ENCODE measurements at places on chromosomes 7 and 10.

GRCh38 chr10:103181244-103181643 is 11.8 kb downstream of the NT5C2 start:
- DNase-seq, result no peak

DNA sequence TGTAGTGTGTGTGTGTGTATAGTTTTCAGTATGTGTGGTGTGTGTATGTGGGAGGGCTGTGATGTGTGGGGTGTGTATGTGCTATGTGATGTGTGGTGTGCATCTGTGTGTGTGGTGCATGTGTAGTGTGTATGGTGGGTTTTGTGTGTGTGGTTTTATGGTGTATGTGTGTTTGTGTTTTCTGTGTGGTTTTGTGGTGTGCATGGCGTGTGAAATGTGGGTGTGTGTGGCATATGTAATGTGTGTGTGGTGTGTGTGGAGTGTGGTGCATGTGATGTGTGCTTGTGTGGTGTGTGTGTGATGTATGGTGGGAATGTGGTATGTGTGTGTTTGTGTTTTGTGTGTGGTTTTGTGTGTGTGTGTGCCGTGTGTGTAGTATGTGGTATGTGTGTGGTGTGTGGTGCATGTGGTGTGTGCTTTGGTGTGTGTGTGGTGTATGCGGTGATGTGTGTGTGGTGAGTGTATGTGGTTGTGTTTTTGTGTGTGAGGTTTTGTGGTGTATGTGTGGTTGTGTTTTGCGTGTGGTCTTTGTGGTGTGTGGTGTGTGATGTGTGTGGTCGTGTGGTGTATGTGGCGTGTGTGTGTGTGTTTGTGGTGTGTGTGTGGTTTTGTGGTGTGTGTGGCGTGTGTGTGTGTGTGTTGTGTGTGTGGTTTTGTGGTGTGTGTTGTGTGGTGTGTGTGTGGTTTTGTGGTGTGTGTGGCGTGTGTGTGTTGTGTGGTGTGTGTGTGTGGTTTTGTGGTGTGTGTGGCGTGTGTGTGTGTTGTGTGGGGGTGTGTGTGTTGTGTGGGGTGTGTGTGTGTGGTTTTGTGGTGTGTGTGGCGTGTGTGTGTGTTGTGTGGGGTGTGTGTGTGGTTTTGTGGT is 18.0 kb upstream of the PPP2R2D start:
- DNase-seq, result no peak

- no peak for DNase-seq
Measured at GRCh38 chr7:17046666-17047065, 164.9 kb upstream of the AGR3 start.

- no peak for DNase-seq
Measured at GRCh38 chr7:138962561-138963270, 18.5 kb downstream of the KIAA1549 start.

GRCh38 chr10:19826712-19827111 is 10.5 kb downstream of the PLXDC2 start:
- DNase-seq, result no peak

- DNase-seq, result no peak
Measured at GRCh38 chr7:88218429-88218745, 1.5 kb downstream of the SRI start.

DNA sequence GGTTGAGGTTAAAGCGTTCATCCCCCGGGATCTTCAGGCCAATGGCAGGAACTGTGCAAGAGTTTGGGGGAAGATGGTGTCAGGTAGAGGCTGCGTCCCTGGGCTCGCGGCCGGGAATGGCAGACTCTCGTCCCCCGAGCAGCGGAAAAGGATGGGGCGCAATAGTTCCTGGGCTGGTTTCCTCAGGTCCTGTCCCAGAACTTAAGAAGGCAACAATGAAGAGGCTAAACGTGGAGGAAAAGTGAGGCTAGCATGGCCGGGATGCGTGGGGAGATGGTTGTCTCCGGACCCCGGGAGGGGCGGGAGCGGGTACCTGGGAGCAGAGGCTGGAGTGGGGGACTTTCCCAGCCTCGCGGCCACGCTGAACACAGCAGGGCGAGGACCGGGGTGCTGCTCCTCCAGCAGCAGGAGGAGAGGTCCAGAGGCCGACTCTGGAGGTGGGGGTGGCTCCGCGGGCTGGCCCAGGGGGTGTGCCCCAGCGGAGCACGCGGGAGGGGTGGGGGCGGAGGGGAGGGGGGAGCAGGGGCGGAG is 882 bp downstream of the IRF5 start:
- no peak for DNase-seq

DNA sequence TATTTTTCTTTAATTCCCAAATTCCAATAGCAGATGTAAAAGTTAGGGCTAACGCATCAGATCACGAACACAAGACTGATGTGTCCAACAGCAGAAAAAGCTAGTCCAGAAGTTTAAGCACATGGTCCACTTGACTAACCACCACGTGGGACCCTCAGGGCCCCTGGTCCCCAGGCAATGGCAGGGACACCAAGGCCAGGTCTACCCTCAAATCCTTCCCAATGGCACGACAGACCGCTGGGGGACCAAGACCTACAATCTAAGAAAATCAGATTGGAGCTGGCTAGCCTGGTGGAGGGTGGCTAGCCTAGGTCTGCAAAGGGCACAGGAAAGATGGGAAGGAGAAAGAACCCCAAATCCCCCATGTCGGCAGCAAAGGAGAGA is 1.5 kb downstream of the GIGYF1 start:
- no peak for DNase-seq

DNA sequence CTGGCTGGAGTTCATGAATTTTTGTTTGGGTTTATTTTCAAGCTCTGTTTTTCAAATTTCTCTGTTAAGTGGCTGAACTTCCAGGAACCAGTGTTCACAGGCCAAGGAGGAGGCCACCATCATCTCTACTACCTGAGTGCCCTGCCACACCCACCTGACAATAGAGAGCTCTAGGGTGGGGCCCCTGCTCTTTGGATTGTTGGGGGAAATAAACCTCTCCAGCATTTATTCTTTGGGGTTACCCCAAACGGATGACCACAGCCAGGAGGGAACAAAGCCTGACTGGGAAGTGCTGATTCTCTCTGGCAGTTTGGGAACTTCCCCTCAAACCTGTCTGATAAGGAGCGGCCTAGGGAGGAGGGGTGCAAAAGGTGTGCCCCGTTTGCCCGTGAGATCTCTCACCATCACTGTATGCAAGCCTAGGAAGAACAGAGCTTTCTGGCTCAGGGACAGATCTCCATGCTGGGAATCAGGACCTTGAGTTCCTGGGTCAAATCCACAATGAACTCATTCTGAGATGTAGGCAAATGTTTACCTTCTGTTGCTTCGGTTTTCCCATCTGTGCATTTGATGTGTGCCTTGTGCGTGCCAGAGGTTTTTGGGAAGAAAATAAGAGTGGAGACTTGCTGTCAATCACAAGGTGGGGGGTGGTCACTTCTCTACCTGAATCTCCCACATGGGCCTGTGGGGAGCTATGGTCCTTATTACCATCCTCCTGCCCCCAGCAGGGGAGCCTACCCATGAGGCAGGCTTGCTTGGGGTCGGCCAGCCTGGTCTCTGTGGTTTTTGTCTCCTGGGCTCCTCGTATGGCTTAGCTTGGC is 27.7 kb upstream of the PDCD4 start:
- DNase-seq, result no peak

DNA sequence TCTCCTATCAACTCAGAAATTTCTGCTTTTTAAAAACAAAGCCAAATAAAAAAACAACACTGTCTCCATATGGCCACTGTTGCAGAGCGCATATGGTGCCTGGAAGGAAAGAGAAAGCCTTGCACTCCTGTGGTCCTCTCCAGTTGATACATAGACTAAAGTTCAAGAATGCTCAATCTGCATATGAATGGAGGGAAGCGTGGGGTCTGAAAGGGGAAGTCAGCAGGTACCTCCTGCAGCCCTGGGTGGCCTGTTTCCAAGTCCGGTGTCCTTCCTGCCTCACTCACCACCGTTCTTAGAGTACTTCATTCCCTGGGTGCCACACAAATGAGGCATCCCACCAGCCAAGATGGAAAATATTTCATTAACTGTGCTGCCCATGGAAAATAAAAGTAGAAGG is 138.3 kb upstream of the PALS2 start:
- DNase-seq, result no peak

GRCh38 chr7:143050931-143051330 is 1.2 kb upstream of the OR6V1 start:
- no peak for DNase-seq

DNA sequence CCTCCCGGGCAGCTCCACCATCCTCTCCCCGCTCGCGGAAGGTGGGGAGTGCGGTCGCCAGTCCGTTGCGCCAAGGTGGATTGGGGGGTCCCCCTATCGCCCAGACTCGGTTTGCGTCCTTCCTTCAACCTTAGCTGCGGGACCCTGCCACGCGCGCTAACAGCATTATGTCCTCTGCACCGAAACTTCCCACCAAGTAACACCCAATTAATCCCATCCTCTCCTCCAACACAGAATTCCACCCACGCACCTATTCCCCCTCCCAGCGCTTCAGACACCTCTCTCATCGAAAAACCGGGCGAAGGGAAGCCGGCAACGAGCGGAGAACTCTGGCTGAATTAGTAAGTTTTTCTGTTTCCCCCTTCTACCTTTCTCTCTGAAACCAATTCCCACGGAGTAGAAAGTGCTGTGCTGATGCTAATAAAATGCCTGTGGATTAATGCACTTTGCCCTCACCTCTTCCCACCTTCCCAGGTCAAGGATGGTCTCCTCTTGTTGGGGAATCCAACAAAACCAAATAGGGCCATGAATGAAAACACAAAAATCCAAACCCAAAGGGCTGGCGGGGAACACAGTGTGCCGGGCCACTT is 947 bp downstream of the HOXA3 start:
- DNase-seq, result no peak

- DNase-seq, result no peak
Measured at GRCh38 chr7:92461027-92462003, 14.0 kb downstream of the GATAD1 start.

DNA sequence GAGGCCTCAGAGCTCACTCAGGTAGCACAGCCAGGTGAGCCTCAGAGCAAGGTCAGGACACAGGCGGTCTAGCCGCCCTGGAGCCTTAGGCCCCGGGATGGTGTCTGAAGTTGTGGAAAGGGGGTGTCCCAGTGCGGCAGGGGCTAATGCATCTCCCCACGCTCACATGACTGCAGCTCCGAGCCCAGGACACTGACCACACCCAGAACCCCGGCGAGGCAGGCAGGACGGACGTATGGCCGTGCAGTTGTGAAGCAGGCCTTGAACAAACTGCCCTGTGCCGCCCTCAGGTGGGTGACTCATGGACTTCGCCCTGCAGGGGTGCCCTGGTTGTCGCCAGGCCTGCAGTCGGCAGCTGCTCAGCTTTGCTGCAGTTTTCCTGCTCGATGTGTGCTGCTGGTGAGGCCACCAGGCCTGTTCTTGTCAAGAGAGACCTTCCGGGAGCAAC is 5.0 kb upstream of the PRKAR1B start:
- DNase-seq, result no peak

DNA sequence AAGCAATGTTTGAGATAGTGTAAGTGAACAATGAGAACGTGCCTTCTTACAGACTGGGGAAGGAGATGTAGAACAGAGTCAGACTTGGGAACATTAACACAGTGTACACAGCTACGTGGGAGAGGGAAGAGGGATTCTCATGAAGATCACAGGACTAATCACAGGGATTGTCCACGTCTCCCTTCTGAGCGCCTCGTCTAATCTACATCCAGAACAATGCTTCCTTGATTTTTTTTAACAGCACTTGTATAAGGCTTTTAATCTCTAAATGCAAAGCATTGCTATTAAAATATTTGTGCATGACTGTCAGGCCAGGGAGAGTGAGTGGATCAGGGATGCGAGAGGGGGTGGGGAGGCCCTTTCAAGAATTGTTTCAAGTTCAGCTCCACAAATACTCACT is 62.7 kb downstream of the MET start:
- no peak for DNase-seq

DNA sequence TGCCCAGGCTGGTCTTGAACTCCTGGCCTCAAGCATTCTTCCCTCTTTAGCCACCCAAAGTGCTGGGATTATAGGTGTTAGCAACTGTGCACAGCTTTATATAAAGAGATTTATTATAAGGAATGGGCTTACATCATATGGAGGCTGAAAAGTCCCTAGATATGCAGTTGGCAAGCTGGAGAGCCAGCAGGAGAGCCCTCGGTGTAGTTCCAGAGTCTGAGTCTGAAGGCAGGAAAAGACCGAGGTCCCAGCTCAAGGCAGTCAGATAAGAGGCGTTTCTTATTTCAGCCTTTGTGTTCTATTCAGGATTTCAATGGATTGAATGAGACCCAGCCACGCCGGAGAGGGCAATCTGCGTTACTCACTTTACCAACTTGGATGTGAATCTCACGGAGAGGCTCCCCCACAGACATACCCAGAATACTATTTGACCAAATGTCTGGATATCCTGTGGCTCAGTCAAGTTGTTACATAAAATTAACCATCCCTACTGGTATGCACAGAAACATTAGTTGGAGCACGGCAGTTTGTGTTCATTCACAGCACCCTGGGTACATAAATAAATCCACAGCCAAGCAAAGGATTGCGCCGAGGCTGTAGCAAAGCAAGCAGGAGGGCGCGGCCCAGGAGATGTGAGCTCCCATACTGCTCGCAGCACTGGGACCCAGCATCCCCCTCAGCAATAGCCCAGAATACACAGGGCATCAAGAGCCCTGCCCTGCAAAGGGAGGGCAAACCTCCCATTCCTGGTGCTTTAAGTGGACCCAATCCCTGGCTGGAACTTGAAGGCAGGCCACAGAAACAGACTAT is 158.4 kb upstream of the ZNF32 start:
- DNase-seq, result no peak

DNA sequence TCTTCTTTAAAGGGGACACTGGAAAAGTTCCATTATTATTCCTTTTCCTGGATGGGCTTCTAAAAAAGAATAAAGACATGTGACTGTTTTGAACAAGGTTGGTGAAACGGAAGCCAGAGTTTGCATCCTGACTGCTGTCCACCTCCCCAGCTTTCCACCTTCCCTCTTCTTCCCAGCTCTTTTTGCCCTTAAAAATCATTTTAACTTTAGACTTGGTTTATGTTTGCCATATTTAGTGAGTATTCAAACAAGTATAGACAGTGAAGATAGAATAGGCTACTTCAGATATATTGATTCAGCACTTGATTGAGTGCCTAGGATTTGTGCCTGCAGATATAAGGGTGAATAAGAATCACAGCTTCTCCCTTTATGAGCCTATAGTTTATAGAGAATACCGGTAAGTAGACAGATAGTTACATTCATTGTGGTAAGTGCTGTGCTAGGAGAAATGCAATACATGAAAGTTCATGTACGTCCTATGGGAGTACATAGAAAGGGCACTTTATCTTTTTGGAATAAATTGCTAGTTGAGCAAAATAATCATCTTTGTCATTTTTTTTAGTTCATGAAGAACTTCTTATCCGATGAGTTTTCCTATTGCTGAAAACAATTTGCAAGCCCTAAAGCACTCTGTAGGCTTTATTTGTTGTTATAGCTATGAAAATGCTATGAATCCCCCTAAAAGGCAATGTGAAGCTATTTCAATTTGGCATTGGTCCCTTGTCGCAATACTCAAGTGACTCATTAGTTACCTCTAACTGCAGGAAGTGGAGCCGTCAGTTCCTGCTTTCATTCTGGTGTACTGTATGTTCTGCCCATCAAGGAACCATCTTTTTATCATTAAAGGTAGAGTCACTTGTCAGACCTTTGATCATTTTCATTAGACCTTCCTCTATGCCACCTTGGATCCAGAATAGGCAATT is 57.2 kb upstream of the STRIP2 start:
- DNase-seq, result no peak

- no peak for DNase-seq
Measured at GRCh38 chr7:3283130-3283704, 17.8 kb upstream of the SDK1 start.

Data from progenitor cell of endocrine pancreas (in vitro differentiated cells).